Pancreas (tissue), 10 donors: ENCODE measurements at places on chromosomes 2 and 18. TPM values are rescaled to one million over a fixed set of nuclear protein-coding genes. Genes with fewer than 3 reads are reported as not detected.

- H3K4me1 ChIP-seq: no peaks in the 10 kb centered on the region
- no peak for DNase-seq
- no peaks in the 10 kb centered on the region for H3K36me3 ChIP-seq
- no peak overlapping the region for H3K27ac ChIP-seq
- H3K4me3 ChIP-seq: no peak overlapping the region
Measured at GRCh38 chr2:86226636-86227520, 27.6 kb downstream of the MRPL35 start.

- no peak for DNase-seq
- H3K27ac ChIP-seq: no peak overlapping the region
- H3K4me1 ChIP-seq: no peaks in the 10 kb centered on the region
- H3K36me3 ChIP-seq: no peaks in the 10 kb centered on the region
- no peak overlapping the region for H3K4me3 ChIP-seq
- no peaks in the 10 kb centered on the region for H3K27me3 ChIP-seq
Measured at GRCh38 chr2:116696903-116697302, 1117.6 kb upstream of the DDX18 start.

- no peaks in the 10 kb centered on the region for H3K27me3 ChIP-seq
- H3K36me3 ChIP-seq: no peaks in the 10 kb centered on the region
- H3K27ac ChIP-seq: no peak overlapping the region
- no peak overlapping the region for H3K4me3 ChIP-seq
- DNase-seq: no peak
Measured at GRCh38 chr2:172909454-172909853, 166.2 kb upstream of the MAP3K20 start.

DNA sequence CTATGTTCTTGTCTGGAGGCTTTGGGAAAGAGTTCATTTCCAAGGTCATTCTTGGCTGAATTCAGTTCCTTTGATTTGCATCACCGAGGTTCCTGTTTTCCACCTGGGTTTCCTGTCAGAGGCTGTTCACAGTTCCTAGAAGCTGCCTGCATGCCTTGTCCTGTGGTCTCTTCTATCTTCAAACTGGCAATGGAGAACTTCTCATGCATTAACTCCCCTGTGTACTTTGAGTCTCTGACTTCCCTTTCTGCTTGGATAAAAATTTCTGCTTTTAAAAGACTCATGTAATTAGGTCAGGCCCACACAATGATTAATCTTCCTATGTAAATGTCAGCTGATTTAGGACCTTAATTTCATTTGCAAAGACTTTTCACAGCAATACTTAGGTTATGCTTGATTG lies 499.3 kb upstream of the FANCL start:
- no peak overlapping the region for H3K27ac ChIP-seq
- H3K4me3 ChIP-seq: no peak overlapping the region
- no peaks in the 10 kb centered on the region for H3K36me3 ChIP-seq
- no peaks in the 10 kb centered on the region for H3K27me3 ChIP-seq
- DNase-seq: no peak

GRCh38 chr2:40783704-40784103 lies 331.8 kb upstream of the SLC8A1 start:
- H3K4me1 ChIP-seq: no peaks in the 10 kb centered on the region
- H3K27me3 ChIP-seq: no peaks in the 10 kb centered on the region
- no peaks in the 10 kb centered on the region for H3K36me3 ChIP-seq
- no peak overlapping the region for H3K4me3 ChIP-seq
- H3K27ac ChIP-seq: no peak overlapping the region

- H3K36me3 ChIP-seq: no peaks in the 10 kb centered on the region
- no peaks in the 10 kb centered on the region for H3K27me3 ChIP-seq
- no peak for DNase-seq
- no peak overlapping the region for H3K27ac ChIP-seq
- H3K4me1 ChIP-seq: no peaks in the 10 kb centered on the region
Measured at GRCh38 chr18:61619783-61620182, 273.0 kb downstream of the RNF152 start.

GRCh38 chr2:55809875-55810621 lies 113.5 kb downstream of the EFEMP1 start:
- DNase-seq: no peak
- H3K4me1 ChIP-seq: no peaks in the 10 kb centered on the region
- no peak overlapping the region for H3K27ac ChIP-seq
- H3K27me3 ChIP-seq: no peaks in the 10 kb centered on the region

DNA sequence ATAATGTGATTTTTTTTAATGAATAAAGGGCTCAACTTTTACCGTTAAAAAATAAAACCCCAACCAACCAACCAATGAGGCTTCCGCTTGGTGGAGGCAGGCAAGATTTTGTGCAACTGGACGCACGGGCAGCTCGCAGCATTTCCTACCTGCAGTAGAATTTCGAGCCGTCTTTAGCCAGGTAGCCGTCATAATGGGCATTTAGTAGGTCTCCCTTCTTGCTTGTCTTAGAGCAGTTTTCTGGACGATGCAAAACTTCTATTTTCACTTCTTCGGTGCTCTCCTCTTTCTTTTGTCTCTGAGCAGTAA lies 316 bp downstream of the FKBP7 start:
- DNase-seq: no peak
- H3K4me1 ChIP-seq: peaks cover 10% of the 10 kb centered on the region
- peak overlapping the region; percentile 95 for H3K27ac ChIP-seq

- no peak overlapping the region for H3K4me3 ChIP-seq
- no peaks in the 10 kb centered on the region for H3K4me1 ChIP-seq
- H3K36me3 ChIP-seq: no peaks in the 10 kb centered on the region
Measured at GRCh38 chr2:209556354-209556961, 132.6 kb downstream of the MAP2 start.

- H3K27me3 ChIP-seq: no peaks in the 10 kb centered on the region
- no peak overlapping the region for H3K4me3 ChIP-seq
- no peak for DNase-seq
- no peaks in the 10 kb centered on the region for H3K4me1 ChIP-seq
- no peak overlapping the region for H3K27ac ChIP-seq
Measured at GRCh38 chr2:151085181-151085611, 176.5 kb downstream of the RBM43 start.

DNA sequence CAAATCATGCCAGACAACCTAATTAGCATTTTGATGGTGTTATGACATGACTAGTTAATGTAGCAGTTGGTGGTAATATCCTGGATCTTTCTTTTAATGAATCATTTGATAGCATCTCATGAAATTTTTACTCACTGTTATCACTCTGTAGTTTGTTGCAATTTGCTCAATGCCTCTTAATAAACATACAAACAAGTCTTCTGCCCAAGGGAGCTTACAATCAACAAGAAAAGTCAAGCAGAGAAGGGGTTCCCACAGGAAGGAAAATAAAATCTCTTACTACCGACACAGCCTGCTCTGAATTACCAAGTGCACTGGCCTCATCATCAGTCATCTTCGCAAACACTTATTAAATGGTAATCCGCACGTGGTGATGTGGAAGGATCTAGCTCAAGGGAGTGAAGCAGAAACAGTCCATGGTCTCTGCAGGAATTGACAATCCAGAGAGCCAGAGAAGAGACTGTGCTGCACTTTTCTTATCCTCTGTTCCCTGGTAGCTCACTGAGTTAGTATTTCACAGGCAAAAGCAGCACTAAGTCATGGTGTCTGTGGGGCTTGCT lies 263.5 kb downstream of the EPHA4 start:
- no peak overlapping the region for H3K27ac ChIP-seq
- H3K27me3 ChIP-seq: no peaks in the 10 kb centered on the region
- DNase-seq: no peak
- no peaks in the 10 kb centered on the region for H3K4me1 ChIP-seq
- H3K36me3 ChIP-seq: no peaks in the 10 kb centered on the region

- H3K4me3 ChIP-seq: no peak overlapping the region
- H3K27me3 ChIP-seq: no peaks in the 10 kb centered on the region
- DNase-seq: no peak
- H3K27ac ChIP-seq: no peak overlapping the region
- no peaks in the 10 kb centered on the region for H3K36me3 ChIP-seq
Measured at GRCh38 chr18:73232933-73233332, 365.1 kb upstream of the NETO1 start.

DNA sequence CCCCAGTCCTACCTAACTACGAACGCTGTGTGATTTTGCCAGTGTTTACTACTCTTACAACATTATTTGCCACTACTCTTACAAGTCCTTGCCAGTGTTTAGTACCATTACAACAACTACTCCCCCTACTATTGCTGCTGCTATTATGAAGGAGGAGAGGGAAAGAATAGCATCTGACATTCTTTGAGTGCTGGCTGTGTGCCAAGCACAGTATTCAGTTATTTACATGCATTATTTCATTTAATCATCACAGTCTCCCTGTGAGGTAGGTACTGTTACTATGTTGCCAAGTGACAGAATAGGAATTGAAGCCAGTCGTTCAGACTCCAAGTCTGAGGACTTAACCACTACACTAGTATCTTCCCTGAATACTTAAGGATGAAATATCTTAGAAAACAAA lies 185.9 kb upstream of the FOSL2 start:
- no peak for DNase-seq
- H3K27ac ChIP-seq: no peak overlapping the region
- H3K27me3 ChIP-seq: no peaks in the 10 kb centered on the region
- H3K4me1 ChIP-seq: no peaks in the 10 kb centered on the region
- H3K4me3 ChIP-seq: no peak overlapping the region
- no peaks in the 10 kb centered on the region for H3K36me3 ChIP-seq

- H3K4me3 ChIP-seq: peak overlapping the region; percentile 28
- no peaks in the 10 kb centered on the region for H3K36me3 ChIP-seq
- DNase-seq: peak; percentile 24
- no peaks in the 10 kb centered on the region for H3K4me1 ChIP-seq
- H3K27me3 ChIP-seq: no peaks in the 10 kb centered on the region
Measured at GRCh38 chr2:26299471-26300101, 46.4 kb upstream of the SELENOI start.

GRCh38 chr2:72291059-72291458 lies 143.4 kb upstream of the CYP26B1 start:
- H3K4me3 ChIP-seq: no peak overlapping the region
- H3K4me1 ChIP-seq: no peaks in the 10 kb centered on the region
- H3K27me3 ChIP-seq: no peaks in the 10 kb centered on the region

- H3K4me1 ChIP-seq: no peaks in the 10 kb centered on the region
- H3K27me3 ChIP-seq: no peaks in the 10 kb centered on the region
- H3K36me3 ChIP-seq: no peaks in the 10 kb centered on the region
- H3K4me3 ChIP-seq: no peak overlapping the region
Measured at GRCh38 chr18:5475267-5475666, 68.5 kb downstream of the EPB41L3 start.

DNA sequence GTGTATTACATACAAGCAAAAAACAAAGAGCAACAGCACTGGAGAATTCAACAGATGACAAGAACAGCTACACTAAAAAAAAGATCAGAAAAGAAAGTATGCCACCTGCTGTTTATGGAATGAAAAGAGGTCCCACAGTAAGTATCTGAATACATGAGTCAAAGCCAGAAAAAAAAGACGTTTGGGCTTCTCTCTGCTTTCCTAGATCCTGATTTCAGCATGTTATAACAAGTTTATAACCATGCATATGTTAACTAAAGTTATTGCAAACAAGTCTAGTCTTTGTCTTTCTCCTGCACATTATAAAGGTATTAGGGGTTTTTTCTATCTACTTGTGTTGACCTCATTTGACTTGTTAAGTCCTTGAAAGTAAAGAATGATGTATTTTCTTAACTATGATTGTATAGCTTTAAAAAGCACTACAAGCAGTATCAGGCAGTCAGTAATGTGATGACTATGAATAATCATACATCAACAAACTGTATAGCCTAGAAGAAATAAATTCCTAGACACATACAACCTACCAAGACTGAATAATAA lies 108.5 kb upstream of the COL5A2 start:
- H3K36me3 ChIP-seq: no peaks in the 10 kb centered on the region
- H3K4me3 ChIP-seq: no peak overlapping the region
- DNase-seq: no peak
- H3K4me1 ChIP-seq: no peaks in the 10 kb centered on the region
- H3K27me3 ChIP-seq: no peaks in the 10 kb centered on the region

DNA sequence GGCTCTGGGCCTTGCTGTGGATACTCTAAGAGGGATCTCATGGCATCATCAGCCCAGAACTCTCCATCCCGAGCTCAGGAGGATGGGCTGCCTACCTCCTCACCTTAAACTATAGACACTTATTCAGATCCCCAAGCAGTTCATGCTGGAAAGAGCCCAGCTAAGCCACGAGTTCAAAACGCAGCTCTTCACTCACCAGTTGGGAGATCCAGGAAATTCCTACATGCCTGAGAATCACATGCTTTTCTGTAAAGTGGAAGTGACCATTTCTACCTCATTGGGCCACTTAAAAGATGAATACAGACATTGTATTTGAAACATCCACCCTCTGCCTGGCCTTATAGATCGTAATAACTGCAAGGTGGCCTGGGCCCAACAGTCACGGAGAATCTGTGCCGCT lies 6.6 kb downstream of the ATOH8 start:
- DNase-seq: no peak
- no peaks in the 10 kb centered on the region for H3K36me3 ChIP-seq
- H3K27ac ChIP-seq: no peak overlapping the region
- no peak overlapping the region for H3K4me3 ChIP-seq
- no peaks in the 10 kb centered on the region for H3K27me3 ChIP-seq

DNA sequence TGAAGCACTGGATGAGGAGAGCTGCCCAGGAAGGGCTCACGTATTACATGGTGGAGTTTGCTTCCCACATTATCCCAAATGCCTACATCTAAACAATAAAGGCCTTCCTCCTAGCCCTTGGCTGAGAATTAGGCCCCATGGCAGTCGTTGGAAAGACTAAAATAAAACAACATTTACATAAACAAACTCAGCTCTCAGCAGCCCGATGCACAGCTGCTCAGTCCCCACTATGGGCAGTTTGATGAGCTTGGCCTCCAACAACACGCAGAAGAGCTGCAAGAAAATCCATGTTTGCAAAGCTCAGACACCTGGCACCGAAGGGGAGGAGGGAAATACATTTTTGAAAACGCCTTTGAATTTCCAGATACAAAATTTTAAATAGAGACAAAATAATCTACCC lies 352.4 kb downstream of the EIPR1 start:
- no peaks in the 10 kb centered on the region for H3K4me1 ChIP-seq
- no peak for DNase-seq
- no peak overlapping the region for H3K27ac ChIP-seq
- no peaks in the 10 kb centered on the region for H3K36me3 ChIP-seq
- H3K27me3 ChIP-seq: no peaks in the 10 kb centered on the region
- H3K4me3 ChIP-seq: no peak overlapping the region

DNA sequence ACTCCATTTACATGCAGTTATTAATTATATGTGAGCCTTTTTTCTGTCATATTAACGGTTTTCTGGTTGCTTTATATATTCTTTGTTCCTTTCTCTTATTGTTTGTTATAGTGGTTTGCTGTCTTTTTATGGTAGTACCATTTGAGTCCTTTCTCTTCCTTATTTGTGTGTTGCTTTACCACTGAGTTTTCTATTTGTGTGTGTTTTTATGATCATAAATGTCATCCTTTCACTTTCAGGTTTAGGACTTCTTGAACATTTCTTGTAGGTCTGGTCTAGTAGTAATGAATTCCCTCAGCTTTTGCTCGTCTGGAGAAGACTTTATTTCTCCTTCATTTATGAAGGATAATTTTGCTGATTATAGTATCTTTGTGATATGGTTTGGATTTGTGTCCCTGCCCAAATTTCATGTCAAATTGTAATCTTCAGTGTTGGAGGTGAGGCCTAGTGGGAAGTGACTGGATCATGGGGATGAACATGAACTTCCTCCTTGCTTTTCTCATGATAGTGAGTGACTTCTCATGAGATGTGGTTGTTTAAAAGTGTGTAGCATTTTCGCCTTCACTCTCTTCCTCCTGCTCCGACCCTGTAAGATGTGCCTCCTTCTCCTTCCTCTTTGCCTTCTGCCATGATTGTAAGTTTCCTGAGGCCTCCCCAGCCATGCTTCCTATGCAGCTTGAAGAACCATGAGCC lies 11.5 kb downstream of the GCC2 start:
- H3K27me3 ChIP-seq: no peaks in the 10 kb centered on the region
- H3K36me3 ChIP-seq: peaks cover 29% of the 10 kb centered on the region
- no peak for DNase-seq

Gene CYP27C1
- not detected for total RNA-seq

Gene WIPF1
- 26.8 TPM for total RNA-seq

Gene CRIM1
- total RNA-seq: 21.4 TPM

Gene TYMS
- 4.8 TPM for total RNA-seq

Gene ATG16L1
- total RNA-seq: 7.9 TPM

Gene CNDP1
- total RNA-seq: 0.28 TPM

Gene MATN3
- total RNA-seq: not detected

Gene UCN
- 1.0 TPM for total RNA-seq
